ENCODE measurements at places on chromosomes 7 and 10. TPM values are rescaled to one million over a fixed set of nuclear protein-coding genes. Genes with fewer than 3 reads are reported as not detected.
A peak's percentile ranks its signal among the peaks of the same experiment; 100 is the strongest.

DNA sequence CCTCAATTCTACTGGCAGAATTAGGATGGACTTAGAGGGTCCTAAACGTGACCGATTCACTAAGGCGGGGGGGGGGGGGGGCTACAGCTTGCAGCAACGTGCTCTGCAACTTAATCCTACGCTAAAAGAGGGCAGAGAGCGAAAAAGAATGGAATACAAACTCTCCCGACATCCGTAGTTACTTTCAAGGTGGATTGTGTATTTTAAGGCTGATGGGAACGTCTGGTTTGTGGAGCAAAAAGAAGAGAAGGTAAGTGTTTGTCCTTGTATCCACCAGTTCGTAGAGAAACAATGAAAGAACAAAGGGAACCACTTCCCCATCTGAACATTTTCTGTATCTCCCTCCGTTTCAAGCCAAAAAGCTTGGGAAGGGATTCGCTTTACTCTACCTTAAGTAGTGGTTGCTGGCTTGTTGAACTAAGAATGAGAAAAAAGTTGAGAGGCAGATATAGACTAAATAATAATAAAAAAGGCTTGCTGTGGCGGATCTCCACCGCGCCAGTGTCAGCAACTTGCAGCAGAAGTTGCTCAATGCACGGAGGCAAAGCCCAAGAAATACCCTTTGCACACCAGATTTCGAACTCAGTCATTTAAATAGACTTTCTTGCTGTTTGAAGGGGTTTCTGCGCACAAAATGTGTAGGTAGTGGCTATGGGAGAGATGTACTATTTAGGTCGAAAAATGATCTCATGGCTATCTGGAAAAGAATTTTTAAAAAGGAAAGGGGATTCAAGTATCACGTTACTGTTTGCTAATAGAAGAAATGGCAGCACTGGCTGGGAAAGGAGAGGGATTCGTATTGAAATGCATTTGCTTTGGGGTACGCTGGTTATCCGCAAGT lies 736 bp downstream of the SKIDA1 start:
- H3K27ac ChIP-seq, result no peak overlapping the region
- peak overlapping the region; percentile 64 for H3K4me3 ChIP-seq
- DNase-seq, result peak; percentile 54
- H3K4me1 ChIP-seq, result peaks cover 20% of the 10 kb centered on the region

GRCh38 chr10:70135684-70136083 lies 3.1 kb upstream of the AIFM2 start:
- H3K4me3 ChIP-seq, result no peak overlapping the region
- H3K27me3 ChIP-seq, result no peaks in the 10 kb centered on the region
- DNase-seq, result peak; percentile 19
- peaks cover 5% of the 10 kb centered on the region for H3K36me3 ChIP-seq

DNA sequence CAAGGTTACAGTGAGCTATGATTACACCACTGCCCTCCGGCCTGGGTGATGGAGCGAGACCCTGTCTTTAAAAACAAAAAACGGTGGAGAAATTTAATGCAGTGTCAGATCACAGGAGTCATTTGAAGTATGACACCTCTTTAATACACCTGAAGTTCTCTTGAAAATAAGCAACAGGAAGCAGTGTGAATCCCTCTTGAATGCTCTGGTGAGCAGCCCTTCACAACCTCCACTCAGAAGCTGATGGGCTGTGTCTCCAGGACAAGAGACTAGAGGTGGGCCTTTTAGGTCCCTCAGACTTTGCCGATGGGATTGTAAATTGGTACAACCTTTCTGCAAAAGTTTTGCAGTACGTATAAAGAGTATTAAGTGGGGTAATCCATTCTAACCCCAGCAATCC lies 50.1 kb downstream of the CYP26A1 start:
- no peak overlapping the region for H3K27ac ChIP-seq
- no peaks in the 10 kb centered on the region for H3K27me3 ChIP-seq
- no peak for DNase-seq
- no peaks in the 10 kb centered on the region for H3K4me1 ChIP-seq

DNA sequence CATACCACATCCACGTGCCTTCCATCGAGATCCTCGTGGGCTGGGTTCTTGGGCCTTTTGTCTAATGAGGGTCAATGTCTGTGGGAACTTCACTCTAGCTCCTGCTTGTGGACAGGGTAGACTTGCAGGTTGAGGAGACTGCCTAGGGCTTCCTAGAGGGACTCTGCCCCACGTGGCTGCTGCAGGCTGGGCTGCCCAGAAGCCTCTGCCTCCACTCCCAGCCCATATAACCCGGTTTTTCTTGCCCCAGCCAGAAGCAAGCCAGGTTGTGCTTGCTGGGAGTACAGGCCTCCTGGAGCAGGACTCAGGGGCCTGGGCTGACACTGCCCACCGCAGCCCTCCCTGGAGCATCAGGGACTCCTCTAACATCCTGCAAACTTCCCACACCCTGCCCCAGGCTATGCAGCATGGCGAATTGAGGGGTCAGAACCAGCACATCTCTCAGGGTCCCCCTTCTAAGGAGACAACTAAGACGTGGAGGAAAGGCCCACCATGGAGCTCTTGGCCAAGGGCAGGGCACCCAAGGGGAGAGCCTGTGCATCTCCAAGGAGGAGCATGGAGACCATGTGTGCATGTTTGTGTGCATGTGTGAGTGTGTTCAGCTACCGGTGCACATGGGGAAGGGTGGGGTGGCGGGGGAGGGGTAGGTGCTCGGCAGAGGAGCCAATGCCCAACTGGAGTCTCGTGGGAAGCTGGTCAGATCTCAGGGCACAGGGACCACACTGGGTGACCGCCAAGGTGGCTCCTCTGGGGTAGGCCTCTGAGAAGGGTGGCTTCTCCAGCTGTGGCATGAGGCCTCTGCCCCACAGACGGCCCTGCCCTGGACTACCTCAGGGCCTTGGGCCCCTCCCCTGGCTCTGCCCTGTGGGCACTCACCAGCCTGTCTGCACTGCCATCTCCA lies 62.6 kb downstream of the RASGEF1A start:
- DNase-seq, result peak; percentile 32
- no peaks in the 10 kb centered on the region for H3K36me3 ChIP-seq
- H3K27me3 ChIP-seq, result no peaks in the 10 kb centered on the region
- H3K4me3 ChIP-seq, result no peak overlapping the region
- no peak overlapping the region for H3K27ac ChIP-seq
- H3K4me1 ChIP-seq, result no peaks in the 10 kb centered on the region

DNA sequence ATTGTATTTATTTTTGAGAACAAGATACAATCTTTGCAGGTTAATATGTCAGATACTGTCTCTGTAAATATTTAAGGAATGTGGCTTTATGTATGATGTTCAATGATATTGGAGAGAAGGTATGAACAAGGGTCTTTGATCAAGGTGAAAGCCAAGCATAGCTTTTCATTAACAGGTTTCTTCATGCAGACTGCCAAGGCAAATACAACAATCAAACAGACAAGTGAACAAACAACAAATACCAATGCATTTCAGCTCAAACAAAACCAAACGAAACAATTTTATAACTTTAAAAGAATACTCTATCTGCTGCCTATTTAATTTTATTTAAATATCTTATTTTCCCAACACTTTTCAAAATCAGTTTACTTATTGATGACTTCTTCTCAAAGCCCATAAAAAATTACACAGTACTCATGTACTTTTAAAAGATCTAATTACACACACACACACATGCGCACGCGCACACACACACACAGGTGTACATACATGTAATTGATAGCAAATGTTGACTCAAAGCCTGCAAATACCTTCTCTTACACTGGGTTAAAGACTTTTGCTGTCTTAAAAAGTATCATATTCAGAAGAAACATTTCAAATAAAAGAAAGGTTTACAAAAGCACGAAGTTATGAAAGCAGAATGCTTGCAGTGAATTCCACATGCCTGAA lies 201.1 kb upstream of the CCDC6 start:
- no peaks in the 10 kb centered on the region for H3K36me3 ChIP-seq
- H3K4me3 ChIP-seq, result no peak overlapping the region
- no peak for DNase-seq
- H3K4me1 ChIP-seq, result no peaks in the 10 kb centered on the region
- no peak overlapping the region for H3K27ac ChIP-seq

- no peaks in the 10 kb centered on the region for H3K36me3 ChIP-seq
- no peak overlapping the region for H3K4me3 ChIP-seq
- peaks cover 5% of the 10 kb centered on the region for H3K4me1 ChIP-seq
- DNase-seq, result no peak
These were observed 61.6 kb downstream of the MICALL2 start for GRCh38 chr7:1397491-1398327.

DNA sequence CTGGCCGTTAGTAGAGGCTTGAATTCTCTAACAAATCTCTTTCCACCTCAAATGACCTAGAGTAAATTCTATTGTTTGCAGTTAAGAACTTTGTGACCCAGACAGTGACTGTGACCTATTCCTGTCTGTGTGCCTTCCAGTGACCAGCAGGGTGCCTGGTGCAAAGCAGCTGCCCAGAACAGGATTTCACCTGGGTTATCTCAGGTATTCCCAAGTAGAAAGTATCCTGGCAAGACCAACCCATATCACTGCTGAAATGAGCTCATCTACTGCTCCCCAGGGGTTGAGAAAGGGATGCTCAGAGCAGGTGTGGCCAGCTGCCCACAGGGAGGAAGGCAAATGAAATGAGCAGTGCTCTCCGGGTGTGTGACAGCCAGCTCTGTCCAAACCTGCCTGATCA lies 2.1 kb upstream of the MSMB start:
- H3K4me3 ChIP-seq, result no peak overlapping the region
- no peak overlapping the region for H3K27ac ChIP-seq
- no peak for DNase-seq
- H3K27me3 ChIP-seq, result peaks cover 17% of the 10 kb centered on the region
- no peaks in the 10 kb centered on the region for H3K36me3 ChIP-seq

GRCh38 chr10:75079436-75080083 lies 31.9 kb upstream of the SAMD8 start:
- no peak for DNase-seq
- H3K4me1 ChIP-seq, result no peaks in the 10 kb centered on the region
- H3K36me3 ChIP-seq, result no peaks in the 10 kb centered on the region

The NME8 gene
- not detected for total RNA-seq

- H3K4me1 ChIP-seq, result no peaks in the 10 kb centered on the region
- H3K27me3 ChIP-seq, result peaks cover 25% of the 10 kb centered on the region
- H3K36me3 ChIP-seq, result no peaks in the 10 kb centered on the region
These were observed 53.5 kb downstream of the RAMP3 start for GRCh38 chr7:45211066-45211465.

DNA sequence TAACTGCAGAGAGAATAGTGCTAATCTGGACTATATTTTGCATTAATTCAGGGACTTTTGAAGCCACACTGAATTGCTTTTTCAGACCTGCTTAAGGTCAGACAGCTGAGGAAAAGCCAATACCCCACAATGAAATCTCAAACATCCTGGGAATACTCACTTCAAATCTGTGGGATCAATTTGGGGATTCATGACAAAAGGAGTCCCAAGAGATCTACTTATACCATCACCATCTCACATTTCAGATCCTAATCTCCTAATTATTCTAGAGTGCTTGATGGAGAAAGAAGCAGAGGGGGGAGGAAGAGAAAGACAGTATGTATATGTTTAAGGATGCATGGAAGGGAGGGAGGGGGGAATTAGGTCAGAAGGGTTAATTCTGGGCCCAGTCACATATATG lies 202.2 kb downstream of the CACNA2D1 start:
- no peak overlapping the region for H3K27ac ChIP-seq
- no peak overlapping the region for H3K4me3 ChIP-seq
- no peak for DNase-seq
- H3K4me1 ChIP-seq, result no peaks in the 10 kb centered on the region

DNA sequence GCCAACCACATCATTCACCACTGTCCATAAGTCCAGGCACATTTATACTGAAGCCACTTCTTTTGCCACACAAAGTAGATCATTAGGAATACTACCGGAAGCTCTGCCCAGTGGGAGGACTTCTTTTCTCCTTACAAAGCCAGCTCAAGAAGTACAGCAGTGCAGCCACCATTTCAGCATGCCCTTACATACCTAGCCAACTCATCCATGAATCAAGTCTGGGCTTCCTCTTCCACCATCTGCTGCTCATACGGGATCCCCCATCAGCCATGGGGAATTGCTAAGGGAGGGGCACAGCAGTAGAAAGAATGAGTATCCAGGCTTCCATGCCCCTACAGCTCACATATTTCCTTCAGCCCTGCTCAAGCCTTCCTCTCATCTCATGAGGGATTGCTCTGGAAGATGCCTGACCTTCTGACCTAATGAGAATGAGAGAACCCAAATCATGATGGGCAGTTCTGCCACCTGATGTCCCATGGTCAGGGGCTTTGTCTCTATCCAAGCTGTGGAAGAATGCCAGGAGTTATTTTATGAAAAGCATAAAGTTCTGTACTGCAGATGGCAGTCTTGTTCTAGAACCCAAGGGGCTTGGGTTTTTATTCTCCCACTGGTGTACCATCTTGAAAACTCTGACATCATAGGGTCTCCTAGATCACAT lies 39.5 kb downstream of the ACSM6 start:
- H3K4me1 ChIP-seq, result peaks cover 60% of the 10 kb centered on the region
- no peak overlapping the region for H3K27ac ChIP-seq
- no peak overlapping the region for H3K4me3 ChIP-seq
- DNase-seq, result no peak
- H3K36me3 ChIP-seq, result peaks cover 74% of the 10 kb centered on the region

The ITGA8 gene
- 8.7 TPM for total RNA-seq

DNA sequence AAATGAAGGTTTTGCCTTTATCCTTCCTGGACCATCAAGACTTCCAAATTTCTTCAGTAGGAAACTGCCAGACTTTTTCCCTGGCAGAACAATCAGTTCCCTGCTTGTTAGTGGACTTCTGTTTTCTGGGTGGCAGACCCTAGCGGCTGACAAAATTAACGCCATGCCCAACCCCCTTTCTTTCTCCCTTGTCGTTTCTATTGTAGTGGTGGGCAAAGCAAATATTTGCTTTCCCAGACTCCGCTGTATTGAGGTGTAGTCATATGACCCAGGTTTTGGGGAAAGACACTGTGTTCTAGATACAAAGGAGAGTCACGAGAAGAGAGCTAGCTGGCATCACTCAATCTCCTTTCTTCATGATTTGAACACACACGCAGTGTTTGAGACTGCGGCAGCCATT lies 7.7 kb downstream of the PON2 start:
- no peak overlapping the region for H3K27ac ChIP-seq
- no peak overlapping the region for H3K4me3 ChIP-seq
- H3K4me1 ChIP-seq, result no peaks in the 10 kb centered on the region
- H3K36me3 ChIP-seq, result peaks cover 15% of the 10 kb centered on the region
- DNase-seq, result no peak

DNA sequence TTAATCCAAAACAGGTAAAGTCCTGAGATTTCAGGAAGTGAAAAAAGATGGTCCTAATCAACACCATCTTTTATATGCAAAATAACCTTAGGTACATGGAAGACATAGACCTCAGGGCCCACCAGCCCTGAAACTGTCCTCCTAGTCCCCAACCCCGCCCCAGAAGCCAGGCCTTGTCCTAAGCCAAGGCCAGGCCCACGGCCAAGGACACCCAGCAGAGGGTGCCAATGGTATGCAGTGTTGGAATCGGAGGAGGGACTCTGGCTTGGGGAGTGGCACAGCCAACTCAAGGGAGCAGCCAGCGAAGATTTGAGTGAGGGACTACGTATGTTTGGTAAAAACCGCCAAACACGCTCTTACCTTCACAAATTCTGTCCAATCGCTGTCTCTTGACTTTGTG lies 96.7 kb downstream of the ZRANB1 start:
- no peak for DNase-seq
- no peak overlapping the region for H3K27ac ChIP-seq
- peaks cover 58% of the 10 kb centered on the region for H3K4me1 ChIP-seq
- no peaks in the 10 kb centered on the region for H3K27me3 ChIP-seq
- no peak overlapping the region for H3K4me3 ChIP-seq
- peaks cover 12% of the 10 kb centered on the region for H3K36me3 ChIP-seq

The TEX36 gene
- total RNA-seq, result not detected

The ZNF488 gene
- 1.2 TPM for total RNA-seq

The NODAL gene
- not detected for total RNA-seq

GRCh38 chr7:154928136-154929005 lies 74.6 kb downstream of the PAXIP1 start:
- peaks cover 10% of the 10 kb centered on the region for H3K4me1 ChIP-seq
- peak overlapping the region; percentile 33 for H3K27ac ChIP-seq
- DNase-seq, result no peak
- H3K4me3 ChIP-seq, result peak overlapping the region; percentile 44
- H3K27me3 ChIP-seq, result no peaks in the 10 kb centered on the region
- H3K36me3 ChIP-seq, result no peaks in the 10 kb centered on the region
